ENCODE measurements at places on chromosomes 1 and 21.

DNA sequence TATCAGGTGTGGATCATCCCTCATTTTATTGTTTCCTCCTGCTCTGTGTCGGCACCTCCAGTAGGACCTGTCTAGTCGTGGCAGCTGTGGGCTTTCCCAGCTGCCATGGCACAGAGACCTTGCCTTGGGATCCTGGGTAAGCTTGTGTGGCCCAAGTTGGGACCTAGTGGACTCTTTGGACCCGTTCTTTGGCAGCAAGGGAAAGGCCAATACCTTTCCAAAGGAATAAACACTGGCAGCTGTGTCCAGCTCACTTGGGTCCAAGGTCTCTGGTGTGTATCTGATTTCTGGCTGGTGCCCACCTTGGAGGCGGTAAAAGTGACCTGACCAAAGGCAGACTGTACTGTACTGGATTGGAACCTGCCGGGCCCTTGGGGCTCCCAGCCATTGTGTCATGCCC is 21.8 kb downstream of the DIP2A start:
- no peak for DNase-seq

- DNase-seq, result no peak
Observed at GRCh38 chr1:183936791-183937190, 100.7 kb downstream of the COLGALT2 start.

DNA sequence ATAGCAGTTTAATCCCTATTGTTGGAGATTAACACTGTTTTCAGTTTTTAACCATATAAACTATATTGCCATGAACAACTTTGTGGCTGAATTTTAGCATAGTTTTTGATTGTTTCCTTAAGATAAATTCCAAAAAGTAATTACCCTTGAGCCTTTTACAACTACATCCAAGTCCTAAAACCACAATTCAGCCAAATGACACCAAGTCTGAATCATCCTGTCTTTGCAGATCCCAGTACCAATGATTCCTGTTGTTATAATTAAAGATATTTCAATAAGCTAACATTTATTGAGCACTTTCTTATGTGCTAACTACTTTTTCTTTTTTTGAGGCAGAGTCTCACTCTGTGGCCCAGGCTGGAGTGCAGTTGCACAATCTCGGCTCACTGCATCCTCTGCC is 35.6 kb downstream of the IL23R start:
- no peak for DNase-seq

GRCh38 chr1:237324226-237324625 is 282.2 kb downstream of the RYR2 start:
- no peak for DNase-seq

- no peak for DNase-seq
Observed at GRCh38 chr1:244371242-244372141, 80.2 kb downstream of the ADSS2 start.

GRCh38 chr1:211326528-211327345 is at the start of gene TRAF5:
Gene TRAF5, plus strand, starts transcription at chr1:211326833. Its CDS starts 26,407 bp downstream, at chr1:211353240.
- DNase-seq, result peak; percentile 48

- DNase-seq, result no peak
Observed at GRCh38 chr1:214361636-214362035, 80.7 kb downstream of the SMYD2 start.

GRCh38 chr1:228276901-228277490 is 69.2 kb downstream of the OBSCN start:
- DNase-seq, result no peak

DNA sequence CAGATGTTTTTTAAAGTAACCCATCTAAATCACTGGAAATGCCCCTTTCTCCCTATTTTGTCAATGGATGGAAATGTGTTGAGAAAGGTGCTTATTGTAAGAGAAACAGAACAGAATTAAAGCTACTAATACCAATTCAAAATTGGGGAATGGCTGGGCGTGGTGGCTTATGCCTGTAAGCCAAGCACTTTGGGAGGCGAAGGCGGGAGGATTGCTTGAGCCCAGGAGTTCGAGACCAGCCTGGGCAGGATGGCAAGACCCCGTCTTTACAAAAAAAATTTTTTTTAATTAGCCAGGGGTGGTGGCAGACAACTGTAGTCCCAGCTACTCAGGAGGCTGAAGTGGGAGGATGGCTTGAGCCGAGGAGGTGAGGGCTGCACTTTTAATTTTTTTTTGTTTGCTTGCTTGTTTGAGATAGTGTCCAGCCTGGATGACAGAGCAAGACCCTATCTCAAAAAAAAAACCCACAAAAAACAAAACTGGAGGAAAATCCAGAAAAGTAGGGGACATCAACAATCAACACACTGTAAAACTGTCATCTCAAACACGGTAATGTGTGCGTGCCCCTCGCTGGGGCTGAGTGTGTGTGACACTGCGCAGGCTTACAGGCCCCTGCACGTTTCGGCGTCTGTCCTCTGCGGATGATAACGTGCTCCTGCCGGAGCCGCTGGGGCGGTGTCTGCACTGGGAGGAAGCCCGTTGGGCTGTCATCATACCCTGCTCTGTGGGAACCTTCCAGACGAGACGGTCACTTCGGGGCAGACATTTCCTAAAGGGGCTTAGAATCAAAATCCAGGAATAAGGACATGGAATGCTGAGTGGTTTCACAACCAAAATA is 11.6 kb upstream of the POFUT2 start:
- no peak for DNase-seq

GRCh38 chr21:42032968-42033367 is 22.8 kb upstream of the ZBTB21 start:
- no peak for DNase-seq

DNA sequence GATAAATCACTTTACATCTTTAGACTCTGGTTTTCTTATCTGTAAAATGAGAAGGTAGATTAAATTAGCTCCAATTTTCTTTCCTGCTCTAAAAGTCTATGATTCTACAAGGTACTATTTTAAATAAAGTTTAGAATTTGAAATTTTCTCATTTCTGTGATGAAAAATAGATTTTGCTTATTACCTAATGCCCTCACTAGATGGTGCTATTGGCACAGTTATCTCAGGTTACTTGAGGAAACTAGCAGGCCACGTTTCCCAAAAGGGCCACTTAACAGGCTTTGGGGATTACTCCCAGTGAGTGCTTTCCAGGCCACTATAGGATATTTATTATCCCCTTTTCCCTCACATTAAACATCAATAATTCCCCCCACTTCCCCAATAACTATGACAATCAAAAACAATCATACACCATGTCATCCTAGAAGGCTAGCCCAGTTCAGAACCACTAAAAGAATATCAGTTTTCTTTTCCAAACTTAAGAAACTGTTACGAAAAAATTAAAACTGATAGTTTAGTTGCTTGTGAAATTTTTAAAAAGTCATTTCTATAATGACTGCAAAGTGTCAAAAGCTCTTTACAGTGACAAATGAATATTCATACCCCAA is 30.6 kb downstream of the OMA1 start:
- DNase-seq, result no peak
